ENCODE measurements at places on chromosomes 5 and 9. TPM values are rescaled to one million over a fixed set of nuclear protein-coding genes. Genes with fewer than 3 reads are reported as not detected.

The RAB3C gene
- 0.13 TPM for total RNA-seq

DNA sequence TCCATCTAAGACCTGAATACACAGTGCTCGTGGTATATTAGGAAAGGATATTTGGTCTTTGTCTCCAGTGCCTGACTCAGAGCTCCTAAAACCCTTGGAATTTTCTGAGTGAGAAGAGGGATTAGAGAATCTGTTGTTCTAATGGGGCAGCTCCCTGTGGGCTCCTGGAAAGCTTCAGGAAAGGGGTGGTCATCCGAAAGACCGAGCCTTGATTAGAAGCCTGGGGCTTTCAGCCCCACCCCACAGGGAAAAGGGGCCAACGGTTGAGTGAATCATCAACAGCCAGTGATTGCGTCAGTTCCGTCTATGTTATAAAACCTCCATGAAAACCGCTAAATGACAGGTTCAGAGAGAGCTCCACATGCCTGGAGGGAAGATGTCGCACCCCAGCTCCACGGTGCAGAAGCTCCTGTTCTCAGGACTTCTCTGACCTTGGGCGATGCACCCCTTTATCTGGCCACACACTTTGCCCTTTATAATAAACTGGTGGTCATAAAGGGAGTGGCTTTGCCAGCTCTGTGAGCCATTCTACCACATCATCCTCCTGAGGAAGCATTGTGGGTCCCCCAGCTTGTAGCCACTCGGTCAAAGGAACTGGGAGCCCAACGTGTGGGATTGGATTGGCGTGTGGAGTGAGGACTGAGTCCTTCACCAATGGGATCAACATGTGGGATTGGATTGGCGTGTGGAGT is 71.0 kb upstream of the ICE1 start:
- DNase-seq = no peak

The FBP2 gene
- total RNA-seq = 105 TPM

- peak; percentile 93 for DNase-seq
Measured at GRCh38 chr9:86771941-86772634, 175.2 kb downstream of the GAS1 start.

- no peak for DNase-seq
Measured at GRCh38 chr5:132425009-132425937, 55.8 kb downstream of the SLC22A5 start.

GRCh38 chr9:7601739-7602138 is 197.8 kb downstream of the DMAC1 start:
- DNase-seq = no peak
